Inflammatory macrophage treated with lipopolysaccharide for 1 hour (primary cell): ENCODE measurements at places on chromosomes 7 and 10.

DNA sequence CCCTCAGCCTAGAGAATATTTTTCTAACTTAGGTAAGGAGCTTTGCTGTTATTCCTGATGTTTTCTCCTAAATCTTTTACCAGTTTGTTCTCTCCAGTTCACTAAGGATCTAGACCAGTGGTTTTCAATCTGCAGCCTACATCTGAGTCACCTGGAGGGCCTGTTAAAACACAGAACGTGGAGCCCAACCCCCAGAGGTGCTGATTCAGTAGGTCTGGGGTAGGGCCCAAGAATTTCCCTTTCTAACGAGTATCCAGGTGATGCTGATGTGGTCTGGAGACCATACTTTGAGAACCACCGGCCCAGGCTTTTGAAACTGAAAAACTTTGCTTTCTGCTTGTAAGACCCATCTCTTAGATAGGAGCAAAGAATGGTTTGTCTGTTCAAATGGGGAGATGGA, 51.2 kb upstream of the KMT2E start:
- no peak for DNase-seq

DNA sequence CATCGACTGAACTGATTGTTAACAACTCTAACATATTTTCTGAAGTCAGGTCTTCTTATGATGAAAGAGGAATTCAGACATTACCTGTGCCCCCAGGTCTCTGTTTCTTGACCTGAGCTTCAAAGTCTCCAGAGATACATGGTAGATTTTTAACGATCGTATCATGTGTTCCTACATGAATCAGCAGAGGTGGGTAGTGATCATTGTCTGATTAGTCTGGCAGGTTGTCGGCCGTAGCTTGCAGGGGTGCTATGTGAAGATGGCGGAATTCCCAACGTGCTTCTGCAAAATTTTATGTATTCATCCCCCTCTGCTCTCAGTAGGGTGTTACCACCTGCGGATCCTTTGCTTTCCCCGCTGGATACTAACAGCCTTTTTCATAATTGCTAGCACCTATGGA, 581.9 kb downstream of the GATA3 start:
- no peak for DNase-seq

- peak; percentile 6 for DNase-seq
Measured at GRCh38 chr10:122495406-122496340, 34.3 kb downstream of the HTRA1 start.

DNA sequence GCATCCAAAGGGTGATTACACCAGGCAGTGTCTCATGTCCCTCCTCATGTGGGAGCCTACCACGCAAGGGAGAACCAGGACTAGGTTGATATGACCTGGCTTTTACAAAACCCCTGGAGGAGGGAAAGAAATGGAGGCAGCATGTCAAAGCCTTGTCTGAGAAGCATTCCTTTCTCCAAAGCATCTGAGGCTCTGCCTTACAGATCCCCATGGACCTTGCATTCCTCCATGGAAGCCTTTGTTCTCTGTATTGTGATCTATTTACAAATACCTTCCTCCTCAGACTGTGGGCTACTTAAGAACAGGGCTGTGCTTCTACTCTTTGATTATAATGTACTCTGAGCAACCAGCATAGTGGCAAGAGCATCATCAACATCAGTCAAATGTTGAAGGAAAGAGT, 197.0 kb downstream of the PLXNA4 start:
- no peak for DNase-seq
